ENCODE measurements at places on chromosomes 12 and 14.

GRCh38 chr12:61891632-61892031 lies 368.6 kb upstream of the USP15 start:
- DNase-seq, result no peak

DNA sequence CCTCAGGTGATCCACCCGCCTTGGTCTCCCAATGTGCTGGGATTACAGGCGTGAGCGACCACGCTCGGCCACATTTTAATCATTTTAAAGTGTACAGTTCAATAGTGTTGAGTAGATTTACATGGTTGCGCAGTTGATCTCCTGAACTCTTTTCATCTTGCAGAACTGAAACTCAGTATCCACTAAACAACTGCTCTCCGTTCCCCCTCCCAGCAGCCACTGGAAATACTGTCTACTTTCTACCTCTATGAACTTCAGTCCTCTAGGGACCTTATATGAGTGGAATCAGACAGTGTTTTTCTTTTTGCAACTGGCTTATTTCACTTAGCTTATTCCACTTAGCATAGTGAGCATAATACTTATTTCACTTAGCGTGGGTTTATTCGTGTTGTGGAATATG lies 53.7 kb downstream of the KCTD10 start:
- no peak for DNase-seq

- no peak for DNase-seq
These were observed 15.4 kb downstream of the NTF3 start for GRCh38 chr12:5447320-5447719.

DNA sequence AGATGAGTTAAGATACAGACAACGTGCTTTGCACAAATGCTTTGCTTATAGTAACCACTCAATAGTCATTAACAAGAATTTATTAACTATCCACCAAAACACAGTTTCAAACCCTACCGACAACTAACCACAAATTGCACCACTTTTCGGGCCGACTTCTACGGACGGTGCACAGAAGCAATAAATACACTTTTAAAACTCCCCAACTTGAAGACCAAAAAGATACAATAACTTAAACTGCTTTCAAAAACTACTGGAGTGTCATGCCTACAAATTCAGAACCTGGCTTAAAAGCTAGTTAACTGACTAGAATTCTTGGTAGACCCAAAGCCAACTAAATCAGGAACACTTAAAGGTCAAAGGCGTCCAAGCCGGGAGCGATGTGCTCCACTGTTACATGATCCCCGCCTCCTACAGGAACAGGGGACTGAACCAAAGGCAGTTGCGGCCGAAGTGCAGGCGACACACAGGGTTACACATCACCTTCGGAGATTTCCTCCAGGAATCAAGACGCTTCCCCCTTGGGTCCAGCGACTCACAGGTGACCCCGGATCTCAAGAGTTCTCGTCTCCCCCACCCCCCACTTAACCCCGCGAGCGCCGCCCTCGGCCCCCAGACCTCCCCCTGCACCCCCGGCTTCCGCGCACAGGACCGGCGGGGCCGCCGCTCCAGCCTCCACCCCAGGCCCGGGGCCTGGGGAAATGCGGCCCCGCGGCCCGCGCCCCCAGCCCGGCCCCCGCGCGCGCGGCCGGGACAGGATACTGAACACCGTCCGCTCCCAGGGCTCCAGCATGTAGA lies 507 bp downstream of the SPTSSA start:
- DNase-seq, result no peak

- no peak for DNase-seq
These were observed 53.1 kb downstream of the PPP1R36 start for GRCh38 chr14:64602826-64603225.

DNA sequence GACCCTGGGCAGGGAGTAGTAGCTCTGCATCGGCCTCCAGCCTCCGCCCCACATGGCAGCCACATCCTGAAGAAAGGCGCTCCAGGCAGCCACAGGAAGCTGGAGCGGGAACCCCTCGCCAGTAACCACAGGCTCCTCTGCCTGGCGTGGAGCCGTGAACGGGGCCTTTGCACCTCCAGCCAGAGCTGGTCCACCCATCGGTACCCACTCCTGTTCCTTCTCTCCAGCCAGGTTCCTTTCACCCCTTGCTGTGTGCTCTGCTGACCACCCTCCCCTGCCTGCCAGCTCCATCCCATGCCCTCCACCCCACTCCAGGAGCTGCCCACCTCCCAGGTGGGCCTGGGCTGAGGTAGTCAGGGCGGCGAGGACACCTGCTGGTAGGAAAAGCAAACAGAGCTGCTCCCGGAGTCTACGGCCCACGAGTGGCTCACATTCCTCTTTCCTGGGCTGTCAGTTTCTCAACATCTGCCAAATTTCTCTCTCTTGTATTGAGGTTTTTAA lies 2.7 kb downstream of the TGFB3 start:
- no peak for DNase-seq

Data from activated T-cell treated with anti-CD3 and anti-CD28 coated beads for 24 hours (primary cell).